ENCODE measurements at places on chromosomes 6 and 20.

GRCh38 chr20:1286267-1287024 is 20.4 kb downstream of the SNPH start:
- H3K4me3 ChIP-seq = no peak overlapping the region
- no peaks in the 10 kb centered on the region for H3K36me3 ChIP-seq
- H3K27ac ChIP-seq = no peak overlapping the region
- H3K4me1 ChIP-seq = no peaks in the 10 kb centered on the region

- H3K4me1 ChIP-seq = no peaks in the 10 kb centered on the region
- no peak for DNase-seq
- H3K27me3 ChIP-seq = no peaks in the 10 kb centered on the region
Observed at GRCh38 chr6:42322676-42323075, 105.0 kb upstream of the MRPS10 start.

DNA sequence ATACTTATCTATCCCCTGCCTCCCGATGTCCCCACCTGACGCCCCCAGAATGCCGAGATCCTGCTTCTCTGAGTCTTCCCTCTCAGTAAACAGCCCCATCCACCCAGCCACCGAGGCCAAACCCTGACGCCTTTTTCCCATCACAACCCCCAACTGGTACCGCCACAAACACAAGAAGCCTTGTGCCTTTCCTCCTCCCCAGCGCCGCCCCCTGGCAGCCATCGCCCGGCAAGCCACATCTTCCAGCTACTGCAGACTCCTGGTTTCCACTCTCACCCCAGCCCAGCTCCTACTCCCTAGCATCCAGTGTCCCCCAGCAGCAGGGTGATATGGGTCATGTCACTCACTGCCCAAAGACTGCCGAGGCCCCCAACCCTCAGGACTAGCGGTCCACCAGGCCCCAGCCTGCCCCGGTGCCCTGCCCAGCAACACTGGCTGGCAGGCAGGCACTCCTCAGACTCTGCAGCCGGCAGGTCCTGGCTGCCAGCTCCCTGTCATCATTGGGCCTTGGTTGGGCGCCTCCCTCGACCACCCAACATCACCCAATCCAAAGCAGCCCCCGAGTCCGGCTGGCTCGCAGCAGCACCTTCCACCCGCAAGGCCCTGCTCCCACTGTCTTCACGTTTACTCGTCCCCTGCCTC is 11.2 kb downstream of the TCFL5 start:
- H3K36me3 ChIP-seq = peaks cover 2% of the 10 kb centered on the region
- DNase-seq = no peak
- H3K4me1 ChIP-seq = no peaks in the 10 kb centered on the region

DNA sequence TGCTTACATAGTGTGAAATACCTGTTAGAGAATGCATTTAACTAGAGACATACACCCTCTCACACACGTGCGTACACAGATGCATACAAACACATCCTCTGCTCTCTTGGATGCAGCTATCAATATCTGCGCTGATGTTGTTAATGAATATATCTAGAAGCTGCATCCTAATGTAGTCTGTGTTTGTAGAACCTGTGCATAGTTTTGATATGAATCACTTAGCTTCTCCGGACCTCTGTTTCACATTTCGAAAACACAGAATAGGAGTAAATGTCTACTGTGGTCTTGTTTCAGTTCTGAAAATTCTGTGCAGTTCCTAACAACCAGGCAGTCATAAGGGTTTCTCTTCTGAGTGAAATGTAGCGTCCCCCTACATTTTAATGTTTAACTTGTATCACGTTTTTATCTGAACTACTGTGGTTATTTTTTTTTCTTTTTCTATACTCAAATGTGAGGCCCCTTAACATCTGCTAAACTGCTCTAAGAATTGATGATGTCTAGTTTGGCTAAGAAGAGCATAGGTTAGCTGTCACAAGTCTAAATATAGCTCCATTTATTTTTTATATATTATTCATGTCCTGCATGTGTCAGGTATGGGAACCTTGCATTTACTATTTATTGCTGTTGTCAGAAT is 254.5 kb downstream of the TMEM242 start:
- no peaks in the 10 kb centered on the region for H3K27me3 ChIP-seq
- no peak overlapping the region for H3K4me3 ChIP-seq
- DNase-seq = no peak

DNA sequence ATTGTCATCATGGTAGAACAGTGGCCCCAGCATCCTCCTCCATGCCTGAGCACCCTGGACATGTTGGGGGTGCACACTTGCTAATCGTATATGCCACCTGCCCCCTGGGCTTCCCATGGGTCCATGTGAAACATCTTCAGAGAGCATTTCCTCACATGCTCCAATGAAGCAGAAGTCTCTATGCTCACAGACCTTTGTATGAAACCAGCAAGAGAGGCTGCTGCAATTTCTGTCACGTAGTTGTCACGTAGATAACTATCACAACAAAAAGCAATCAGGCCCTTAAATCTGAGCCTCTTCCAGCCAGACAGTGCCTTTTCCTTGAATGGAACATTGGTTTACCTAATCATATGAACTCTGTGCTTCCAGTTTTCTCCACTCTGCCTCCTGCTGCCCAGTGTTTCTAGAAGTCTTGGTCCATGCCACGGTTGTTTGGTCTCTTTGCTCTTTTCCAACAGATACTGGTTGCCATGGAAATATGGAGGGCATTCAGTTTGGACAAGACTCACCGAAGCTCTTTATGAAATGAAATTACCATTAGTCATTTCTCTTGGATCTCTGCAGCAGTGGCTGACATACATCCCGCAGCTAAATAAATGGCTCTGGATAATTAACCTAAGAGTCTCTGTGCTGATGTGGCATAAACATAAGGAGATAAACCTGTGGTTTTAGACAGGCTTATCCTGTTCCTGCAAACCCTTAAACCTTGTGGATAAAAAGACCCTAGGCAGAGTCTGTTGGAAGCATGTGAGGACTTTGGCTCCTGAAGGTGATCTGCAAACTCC is 172.8 kb upstream of the SYNDIG1 start:
- H3K27me3 ChIP-seq = no peaks in the 10 kb centered on the region
- no peak overlapping the region for H3K27ac ChIP-seq
- H3K4me3 ChIP-seq = no peak overlapping the region
- no peaks in the 10 kb centered on the region for H3K36me3 ChIP-seq

DNA sequence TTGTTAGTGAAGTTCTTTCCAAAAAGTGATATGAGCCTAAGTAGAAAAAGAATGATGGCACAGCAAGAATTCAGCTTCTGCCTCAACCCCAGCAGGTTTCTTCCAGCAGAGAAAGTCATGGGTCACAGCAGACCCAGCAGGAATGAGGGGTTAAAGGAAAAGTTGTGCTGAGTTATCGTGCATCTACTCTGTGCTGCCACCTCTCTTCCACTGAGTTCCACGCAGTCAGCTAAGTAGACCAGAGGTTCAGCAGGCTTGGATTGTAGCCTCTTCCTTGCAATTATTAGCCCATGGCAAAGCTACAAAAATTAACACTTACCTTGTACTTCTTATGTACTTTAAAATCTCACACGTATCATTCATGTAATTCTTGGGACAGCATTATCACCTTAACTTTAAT is 510.8 kb downstream of the PTPRT start:
- H3K4me3 ChIP-seq = no peak overlapping the region
- H3K4me1 ChIP-seq = no peaks in the 10 kb centered on the region
- H3K27ac ChIP-seq = no peak overlapping the region
- no peak for DNase-seq
- H3K27me3 ChIP-seq = no peaks in the 10 kb centered on the region

- no peak overlapping the region for H3K27ac ChIP-seq
- no peaks in the 10 kb centered on the region for H3K36me3 ChIP-seq
- H3K27me3 ChIP-seq = no peaks in the 10 kb centered on the region
- no peaks in the 10 kb centered on the region for H3K4me1 ChIP-seq
- DNase-seq = no peak
Observed at GRCh38 chr6:145071836-145072235, 663.5 kb downstream of the EPM2A start.

- H3K36me3 ChIP-seq = peaks cover 36% of the 10 kb centered on the region
- no peak overlapping the region for H3K4me3 ChIP-seq
- no peaks in the 10 kb centered on the region for H3K27me3 ChIP-seq
Observed at GRCh38 chr6:37372116-37372515, 18.3 kb downstream of the RNF8 start.

GRCh38 chr6:15914553-15914952 is 214.3 kb upstream of the MYLIP start:
- H3K36me3 ChIP-seq = no peaks in the 10 kb centered on the region
- H3K4me1 ChIP-seq = no peaks in the 10 kb centered on the region
- H3K4me3 ChIP-seq = no peak overlapping the region
- H3K27ac ChIP-seq = no peak overlapping the region

DNA sequence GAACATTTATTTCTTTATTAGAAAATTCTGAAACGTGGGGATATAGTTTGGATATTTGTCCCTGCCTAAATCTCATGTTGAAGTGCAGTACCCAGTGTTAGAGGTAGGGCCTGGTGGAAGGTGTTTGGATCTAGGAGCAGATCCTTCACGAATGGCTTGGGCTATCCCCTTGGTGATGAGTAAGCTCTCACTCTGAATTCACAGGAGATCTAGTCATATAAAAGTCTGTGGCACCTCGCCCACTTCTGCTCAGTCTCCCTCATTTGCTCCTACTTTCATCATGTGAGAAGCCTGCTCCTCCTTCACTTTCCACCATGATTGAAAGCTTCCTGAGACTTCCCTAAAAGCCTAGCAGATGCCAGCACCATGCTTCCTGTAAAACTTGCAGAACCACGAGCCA is 96.8 kb upstream of the GJE1 start:
- H3K4me3 ChIP-seq = no peak overlapping the region
- DNase-seq = no peak
- no peak overlapping the region for H3K27ac ChIP-seq
- no peaks in the 10 kb centered on the region for H3K4me1 ChIP-seq
- no peaks in the 10 kb centered on the region for H3K27me3 ChIP-seq

DNA sequence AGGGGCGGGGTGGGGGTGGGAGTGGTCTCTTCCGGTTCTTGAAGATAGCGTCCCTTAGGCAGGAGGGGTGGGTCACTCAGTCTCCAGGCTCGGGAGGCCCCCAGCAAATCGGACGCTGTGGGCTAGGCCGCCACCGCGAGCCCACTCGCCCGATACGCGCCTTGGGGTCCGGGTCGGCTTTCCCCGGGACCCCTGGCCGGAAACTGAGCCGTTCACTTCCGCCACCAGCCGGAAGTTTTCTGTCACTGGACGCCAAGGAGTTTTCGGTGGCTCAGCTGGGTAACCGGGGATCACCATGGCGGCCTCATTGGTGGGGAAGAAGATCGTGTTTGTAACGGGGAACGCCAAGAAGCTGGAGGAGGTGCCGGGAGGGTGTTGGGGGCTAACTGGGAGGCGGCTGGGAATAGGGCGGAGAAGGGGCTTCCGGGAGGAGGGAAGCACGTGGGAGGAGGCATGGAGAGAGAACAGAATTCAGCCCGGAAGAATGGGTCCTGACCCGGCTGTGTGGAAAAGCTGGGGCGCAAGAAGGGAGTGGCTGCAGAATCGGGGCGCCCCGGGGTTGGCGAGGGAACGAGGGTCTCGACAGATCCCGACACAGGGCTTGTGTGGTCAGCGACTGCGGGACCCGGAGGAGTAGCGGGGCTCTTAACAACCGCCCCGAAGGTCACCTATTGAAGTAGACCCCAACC is at the start of gene ITPA:
Gene ITPA (plus strand): TSS at position 242 of the 689 bp plus-strand sequence. CDS start 54 bp downstream, at position 296.
- H3K27me3 ChIP-seq = no peaks in the 10 kb centered on the region
- peaks cover 17% of the 10 kb centered on the region for H3K4me1 ChIP-seq
- peak; percentile 60 for DNase-seq
- peak within 1 kb of the TSS; percentile 94 for H3K4me3 ChIP-seq

GRCh38 chr20:40763646-40764295 is 74.7 kb upstream of the MAFB start:
- no peaks in the 10 kb centered on the region for H3K36me3 ChIP-seq
- H3K27ac ChIP-seq = no peak overlapping the region
- no peak overlapping the region for H3K4me3 ChIP-seq
- H3K27me3 ChIP-seq = no peaks in the 10 kb centered on the region
- peaks cover 10% of the 10 kb centered on the region for H3K4me1 ChIP-seq

GRCh38 chr6:154123155-154123956 is 84.3 kb downstream of the OPRM1 start:
- peaks cover 7% of the 10 kb centered on the region for H3K4me1 ChIP-seq
- H3K4me3 ChIP-seq = no peak overlapping the region
- H3K27me3 ChIP-seq = no peaks in the 10 kb centered on the region

DNA sequence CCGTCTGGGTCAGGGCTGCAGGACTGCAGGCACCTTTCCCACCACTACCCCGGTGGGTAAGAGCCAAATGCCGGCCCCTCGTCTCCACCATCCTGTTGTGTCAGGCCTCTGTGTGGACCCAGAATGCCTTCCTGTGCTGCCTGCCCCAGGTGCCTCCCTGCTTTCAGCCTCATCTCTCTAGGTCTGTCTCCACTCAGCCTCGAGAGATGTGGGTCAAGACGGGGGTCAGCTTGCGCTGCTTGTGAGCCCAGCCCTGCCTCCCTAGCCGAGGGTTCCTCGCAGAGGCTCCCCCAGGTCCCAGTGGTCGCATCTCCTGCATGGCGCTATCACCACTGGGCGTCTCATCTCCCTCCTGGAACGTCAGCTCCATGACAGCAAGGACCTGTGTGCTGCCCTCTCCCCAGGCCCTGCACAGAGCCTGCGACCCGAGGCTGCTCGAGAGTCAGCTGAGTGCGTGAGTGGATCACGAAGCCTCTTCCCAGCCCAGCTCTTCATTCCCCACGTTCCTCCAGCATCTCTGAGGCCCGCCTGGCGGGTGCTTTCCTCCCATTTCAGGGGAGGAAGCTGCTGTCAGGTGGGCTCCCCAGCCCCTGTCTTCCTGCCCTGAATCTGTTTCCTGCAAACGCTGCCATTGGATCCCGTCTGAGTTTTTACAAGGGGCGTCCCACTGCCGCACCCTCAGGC is 38.7 kb upstream of the ZBP1 start:
- H3K36me3 ChIP-seq = peaks cover 3% of the 10 kb centered on the region
- H3K4me3 ChIP-seq = no peak overlapping the region
- H3K27me3 ChIP-seq = no peaks in the 10 kb centered on the region
- no peaks in the 10 kb centered on the region for H3K4me1 ChIP-seq
- no peak for DNase-seq
- H3K27ac ChIP-seq = no peak overlapping the region

DNA sequence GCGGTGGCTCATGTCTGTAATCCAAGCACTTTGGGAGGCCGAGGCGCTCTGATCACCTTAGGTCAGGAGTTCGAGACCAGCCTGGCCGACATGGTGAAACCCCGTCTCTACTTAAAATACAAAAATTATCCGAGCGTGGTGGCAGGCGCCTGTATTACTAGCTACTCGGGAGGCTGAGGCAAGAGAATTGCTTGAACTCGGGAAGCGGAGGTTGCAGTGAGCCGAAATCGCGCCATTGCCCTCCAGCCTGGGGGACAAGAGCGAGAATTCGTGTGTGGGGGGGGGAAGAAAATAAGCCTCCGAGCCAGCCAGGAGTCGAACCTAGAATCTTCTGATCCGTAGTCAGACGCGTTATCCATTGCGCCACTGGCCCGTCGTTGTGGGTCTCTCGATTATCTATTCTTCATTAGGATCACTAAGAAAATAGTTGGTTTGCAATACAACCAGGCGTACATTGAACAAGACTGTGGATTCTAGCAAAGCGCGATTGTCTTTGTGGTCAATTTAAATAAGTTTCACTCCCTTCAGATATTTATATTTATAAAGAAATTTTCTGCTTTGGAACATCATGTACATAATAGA is 33.9 kb upstream of the PRSS16 start:
- H3K4me3 ChIP-seq = no peak overlapping the region
- H3K4me1 ChIP-seq = no peaks in the 10 kb centered on the region
- H3K36me3 ChIP-seq = no peaks in the 10 kb centered on the region
- peak overlapping the region; percentile 43 for H3K27ac ChIP-seq
